Ovary (tissue), 10 donors: ENCODE measurements at places on chromosomes 2 and 18. TPM values are rescaled to one million over a fixed set of nuclear protein-coding genes. Genes with fewer than 3 reads are reported as not detected.

GRCh38 chr2:95208106-95208505 is 785 bp downstream of the ZNF892 start:
- no peak overlapping the region for H3K27ac ChIP-seq
- no peaks in the 10 kb centered on the region for H3K27me3 ChIP-seq
- peak overlapping the region; percentile 70 for H3K4me3 ChIP-seq
- H3K4me1 ChIP-seq = no peaks in the 10 kb centered on the region
- H3K36me3 ChIP-seq = no peaks in the 10 kb centered on the region

The GALNT3 gene
- 4.8 TPM for total RNA-seq

The SATB2 gene
- 6.3 TPM for total RNA-seq

- H3K36me3 ChIP-seq = no peaks in the 10 kb centered on the region
- H3K4me3 ChIP-seq = no peak overlapping the region
- H3K27ac ChIP-seq = no peak overlapping the region
- H3K4me1 ChIP-seq = no peaks in the 10 kb centered on the region
- no peaks in the 10 kb centered on the region for H3K27me3 ChIP-seq
These were observed 180.7 kb downstream of the PLCL1 start for GRCh38 chr2:197985029-197985638.

DNA sequence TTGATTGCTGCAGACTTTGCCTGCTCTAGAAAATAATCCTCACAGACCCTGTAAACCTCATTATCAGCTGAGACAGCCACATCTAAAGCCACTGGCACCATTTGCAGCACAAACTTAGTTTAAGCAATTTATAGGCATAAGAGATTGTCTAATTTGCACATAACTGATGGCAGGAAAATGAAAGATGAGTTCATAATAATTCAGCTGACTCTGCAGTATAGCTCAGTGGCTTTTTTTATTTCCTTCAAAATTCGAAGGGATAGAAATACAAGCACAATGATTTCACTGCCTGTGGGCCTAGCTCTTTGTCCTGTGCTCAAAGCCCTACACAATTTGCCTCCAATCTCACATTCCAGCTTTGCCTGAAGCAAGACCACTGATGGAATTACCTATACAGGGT is 341.2 kb downstream of the RAD51AP2 start:
- no peaks in the 10 kb centered on the region for H3K27me3 ChIP-seq
- DNase-seq = no peak
- H3K4me1 ChIP-seq = no peaks in the 10 kb centered on the region
- no peak overlapping the region for H3K27ac ChIP-seq
- no peak overlapping the region for H3K4me3 ChIP-seq
